ENCODE measurements at places on chromosomes 13 and 19.

DNA sequence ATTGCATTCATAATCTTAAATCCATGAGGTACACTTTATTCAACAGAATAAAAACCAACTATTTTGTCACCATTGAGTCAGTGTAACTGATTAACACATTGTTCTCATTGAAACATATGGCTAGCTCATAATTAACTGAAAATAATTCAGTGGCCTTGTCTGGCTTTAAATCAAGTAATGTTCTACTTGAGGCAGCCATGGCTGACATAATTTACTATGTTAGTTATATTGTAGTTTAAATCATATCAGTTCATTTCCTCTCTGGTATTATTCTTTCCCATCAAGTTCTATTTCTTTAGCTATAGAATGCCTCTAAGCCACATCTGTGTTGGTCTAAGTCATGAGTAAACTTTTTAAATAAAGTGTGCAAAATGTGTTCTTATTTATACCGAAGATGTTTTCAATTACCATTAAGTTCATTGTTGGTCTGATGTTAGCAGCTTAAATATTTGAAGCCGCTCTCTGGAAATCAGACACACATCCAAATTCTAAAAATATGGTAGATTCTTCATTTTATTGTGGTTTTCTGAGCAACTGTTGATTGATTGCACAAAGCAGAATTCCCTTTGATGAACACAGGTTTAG is 393.7 kb downstream of the GPC6 start:
- no peak for DNase-seq

DNA sequence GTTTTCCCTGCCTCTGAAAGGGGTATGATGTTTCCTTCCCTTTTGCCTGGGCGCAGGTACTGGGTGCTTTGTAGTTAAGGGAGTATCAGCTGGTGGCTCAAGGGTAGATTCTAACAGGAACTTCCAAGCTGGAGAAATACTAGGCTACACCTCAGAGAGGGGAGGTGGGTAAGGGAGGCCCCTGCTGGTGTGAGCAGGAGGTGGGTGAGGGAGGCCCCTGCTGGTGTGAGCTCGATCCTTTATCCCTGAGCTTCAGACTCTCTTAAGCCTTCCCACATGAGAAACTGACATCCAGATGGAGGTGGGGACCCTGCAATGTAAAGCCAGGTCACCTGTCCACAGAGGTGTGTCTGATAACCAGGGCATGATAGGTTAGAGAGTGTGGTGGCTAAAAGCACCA is 32.1 kb downstream of the CYP2B6 start:
- no peak for DNase-seq

GRCh38 chr13:20685092-20685491 is 18.4 kb upstream of the IL17D start:
- no peak for DNase-seq

DNA sequence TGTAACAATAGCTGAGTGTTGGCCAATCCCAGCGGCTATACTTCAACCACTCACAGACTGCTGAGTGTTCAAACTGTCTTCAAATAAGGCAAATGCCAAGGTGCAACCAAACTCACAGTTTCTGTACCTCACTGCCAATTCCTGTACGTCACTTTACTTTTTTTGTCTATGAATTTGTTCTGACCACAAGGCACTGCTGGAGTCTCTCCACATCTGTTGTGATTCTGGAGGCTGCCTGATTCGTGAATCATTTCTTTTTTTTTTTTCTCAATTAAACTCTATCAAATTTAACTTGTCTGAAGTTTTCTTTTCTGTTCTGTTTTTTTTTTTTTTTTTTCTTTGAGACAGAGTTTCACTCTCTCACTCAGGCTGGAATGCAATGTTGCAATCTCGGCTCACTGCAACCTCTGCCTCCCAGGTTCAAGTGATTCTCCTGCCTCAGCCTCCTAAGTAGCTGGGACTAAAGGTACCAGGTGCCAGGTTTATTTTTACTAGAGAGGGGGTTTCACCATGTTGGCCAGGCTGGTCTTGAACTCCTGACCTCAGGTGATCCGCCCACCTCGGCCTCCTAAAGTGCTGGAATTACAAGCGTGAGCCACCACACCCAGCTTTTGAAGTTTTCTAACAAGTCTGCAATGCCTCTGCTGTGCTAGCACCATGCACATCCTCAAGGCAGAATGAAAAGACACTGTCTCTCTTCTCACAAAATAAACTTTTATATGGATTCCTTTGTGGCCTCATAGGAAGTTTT is 401.7 kb downstream of the IRS2 start:
- no peak for DNase-seq

DNA sequence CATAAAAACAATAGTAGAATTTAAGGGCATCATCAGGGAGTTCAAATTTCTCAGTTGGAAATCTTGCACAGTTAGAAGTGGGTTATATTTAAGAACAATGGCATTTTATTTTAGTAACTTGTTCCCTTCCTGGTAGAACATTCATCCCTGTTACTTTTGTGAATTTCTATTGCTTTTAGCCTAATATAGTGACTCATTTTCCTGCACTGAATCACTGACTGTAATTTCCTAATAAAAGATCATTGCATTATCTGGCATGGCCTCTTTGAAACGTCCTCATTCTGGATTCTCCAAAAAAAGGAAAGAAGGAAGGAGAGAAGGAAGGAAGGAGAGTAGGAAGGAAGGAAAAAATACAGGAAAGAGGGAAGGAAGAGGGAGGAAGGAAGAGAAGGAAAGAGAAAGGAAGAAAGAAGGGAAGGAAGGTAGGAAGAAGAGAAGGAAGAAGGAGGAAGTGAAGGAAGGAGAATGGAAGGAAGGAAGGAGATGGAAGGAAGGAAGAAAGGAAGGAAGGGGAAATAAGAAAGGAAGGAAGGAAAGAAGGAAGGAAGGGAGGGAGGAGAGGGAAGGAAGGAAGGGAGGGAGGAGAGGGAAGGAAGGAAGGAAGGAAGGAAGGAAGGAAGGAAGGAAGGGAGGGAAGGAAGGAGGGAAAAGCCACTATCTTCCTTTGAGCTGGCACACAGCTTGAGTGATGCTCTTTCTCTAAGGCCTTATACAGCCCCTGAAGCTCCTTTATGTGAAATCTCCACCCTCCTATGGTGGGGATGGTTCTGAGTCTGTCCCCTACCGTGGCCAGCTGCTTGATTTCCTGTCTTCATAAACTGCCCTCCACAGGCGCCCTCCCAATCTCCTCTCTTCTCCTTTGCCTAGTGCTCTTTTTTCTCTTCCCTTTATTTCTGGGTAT is 29.8 kb upstream of the TM9SF2 start:
- DNase-seq: no peak

DNA sequence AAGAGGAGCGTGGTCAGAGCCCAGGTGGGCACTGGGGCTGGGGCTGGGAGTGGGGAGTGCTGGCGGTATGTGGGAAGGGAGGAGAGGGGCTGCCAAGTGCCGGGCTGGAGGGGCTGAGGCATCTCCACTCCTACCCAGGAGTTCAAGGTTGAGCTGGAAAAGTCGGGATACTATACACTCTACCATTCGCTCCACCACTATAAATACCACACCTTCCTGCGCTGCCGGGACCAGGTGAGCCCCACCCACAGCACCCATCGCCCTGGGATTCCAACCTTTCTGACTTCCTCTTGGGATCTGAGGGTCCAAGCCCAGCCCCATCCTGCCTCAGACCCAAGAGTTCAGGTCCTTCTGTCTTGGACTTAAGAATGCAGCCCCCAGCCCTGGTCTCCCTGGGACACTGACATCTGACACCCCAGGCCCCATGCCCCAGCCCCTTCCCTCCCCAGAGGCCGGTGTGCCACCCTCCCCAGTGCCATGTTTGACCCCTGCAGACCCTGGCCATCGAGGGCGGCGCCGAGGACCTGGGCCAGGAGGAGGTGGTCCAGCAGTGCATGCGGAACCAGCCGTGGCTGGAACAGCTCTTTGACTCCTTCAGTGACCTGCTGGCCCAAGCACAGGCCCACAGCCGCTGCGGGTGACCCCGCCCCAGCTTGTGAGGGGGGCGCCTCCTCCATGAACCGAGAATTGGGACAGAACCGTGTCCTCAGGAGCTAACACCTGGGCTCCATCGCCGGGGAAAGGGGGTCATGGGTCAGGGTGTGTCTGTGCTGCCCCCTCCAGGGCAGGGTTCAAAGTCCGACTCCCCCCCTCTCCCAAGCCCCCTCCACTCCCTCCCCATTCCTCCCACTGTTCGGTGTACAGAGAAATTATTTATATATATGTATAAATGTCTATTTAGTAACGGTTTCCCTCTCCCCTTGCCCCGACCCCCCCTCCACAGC is 14.7 kb downstream of the RRAS start:
- no peak for DNase-seq

DNA sequence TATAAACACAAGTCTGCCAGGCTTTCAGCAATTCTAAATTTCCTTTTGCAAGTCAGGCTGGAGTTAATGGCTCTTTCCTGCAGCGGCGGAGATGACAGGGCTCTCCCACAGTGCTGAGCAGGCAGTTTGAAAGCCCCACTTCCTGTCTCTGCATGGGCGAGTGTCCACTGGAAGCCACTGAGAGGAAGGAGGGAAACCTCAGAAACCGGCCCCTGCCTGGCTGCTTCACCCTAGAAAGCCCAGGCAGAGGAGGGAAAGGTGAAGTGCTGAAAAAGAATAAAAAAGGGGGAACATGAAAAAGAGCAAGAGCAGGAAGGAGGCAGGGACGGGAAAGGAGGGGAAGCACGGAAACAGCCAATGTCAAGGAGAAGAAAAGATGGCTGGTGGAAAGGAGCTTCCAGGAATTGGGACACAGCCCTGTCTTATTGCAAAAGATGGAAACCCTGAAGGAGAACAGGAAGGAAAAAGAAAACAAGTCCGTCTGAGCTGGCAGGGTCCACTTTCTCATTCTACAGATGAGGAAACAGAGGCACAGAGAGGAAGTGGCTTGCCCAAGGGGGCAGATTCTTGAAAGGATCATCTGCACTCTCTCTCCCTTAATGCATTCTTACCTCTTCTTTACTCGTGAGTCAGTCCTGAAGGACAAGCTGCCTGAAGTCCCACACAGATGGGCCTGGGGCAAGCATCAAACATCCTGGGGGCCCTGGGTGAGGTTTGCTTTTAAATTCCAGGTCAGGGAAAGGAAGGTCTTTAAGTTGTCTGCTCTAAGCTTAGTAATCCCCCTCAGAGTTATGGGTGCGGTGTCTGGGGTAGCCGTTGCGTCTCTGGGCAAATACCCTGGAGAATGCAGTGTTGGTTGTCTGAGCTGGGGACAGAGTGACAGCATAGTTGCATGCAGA is 38.8 kb upstream of the ALOX5AP start:
- DNase-seq: no peak

GRCh38 chr19:56145698-56146097 is 4.6 kb downstream of the ZNF444 start:
- DNase-seq: no peak

DNA sequence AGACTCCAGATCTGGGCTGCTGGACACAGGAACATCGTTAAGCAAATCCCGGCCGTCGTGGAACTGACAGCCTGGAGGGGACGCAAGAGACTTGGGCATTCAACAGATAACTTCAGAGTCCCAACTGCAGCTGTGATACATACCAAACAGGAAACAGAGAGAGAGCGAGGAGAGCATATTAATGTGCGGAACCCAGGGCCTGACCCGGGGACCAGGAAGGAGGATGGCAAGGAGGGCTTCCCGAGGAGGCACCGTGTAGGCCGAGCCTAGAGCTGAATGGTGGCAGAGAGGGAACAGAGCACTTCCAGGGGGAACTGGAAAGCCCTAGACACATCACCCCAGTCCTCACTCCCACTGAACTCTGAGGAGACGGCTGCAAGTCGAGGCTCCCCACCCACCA is 68.1 kb downstream of the SIPA1L3 start:
- DNase-seq: no peak

DNA sequence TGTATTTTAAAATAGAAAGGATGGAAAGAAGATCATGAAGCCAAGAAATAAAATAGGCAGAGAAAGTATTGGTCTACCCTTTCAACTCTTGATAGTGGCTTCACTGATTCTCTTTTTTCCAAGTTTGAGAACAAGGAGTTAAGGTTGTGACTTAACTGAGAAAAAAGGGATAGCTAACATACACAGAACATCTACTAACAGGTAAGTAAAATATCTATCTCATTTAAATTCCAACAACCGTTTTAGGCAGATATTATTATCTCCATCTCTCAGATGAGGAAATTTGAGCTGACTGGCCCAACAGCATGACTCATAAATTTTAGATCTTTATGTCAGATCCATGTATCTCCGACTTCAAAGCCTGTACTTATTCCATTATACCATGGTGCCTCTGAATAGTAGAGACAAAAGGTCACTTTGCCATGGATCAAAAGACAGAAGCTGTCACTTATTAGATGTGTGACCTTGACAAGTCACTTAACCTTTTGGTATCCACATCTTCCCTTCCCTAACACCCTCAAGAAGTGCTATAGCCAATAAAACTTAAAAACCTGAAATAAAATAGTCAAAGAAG is 152.1 kb downstream of the DACH1 start:
- no peak for DNase-seq

DNA sequence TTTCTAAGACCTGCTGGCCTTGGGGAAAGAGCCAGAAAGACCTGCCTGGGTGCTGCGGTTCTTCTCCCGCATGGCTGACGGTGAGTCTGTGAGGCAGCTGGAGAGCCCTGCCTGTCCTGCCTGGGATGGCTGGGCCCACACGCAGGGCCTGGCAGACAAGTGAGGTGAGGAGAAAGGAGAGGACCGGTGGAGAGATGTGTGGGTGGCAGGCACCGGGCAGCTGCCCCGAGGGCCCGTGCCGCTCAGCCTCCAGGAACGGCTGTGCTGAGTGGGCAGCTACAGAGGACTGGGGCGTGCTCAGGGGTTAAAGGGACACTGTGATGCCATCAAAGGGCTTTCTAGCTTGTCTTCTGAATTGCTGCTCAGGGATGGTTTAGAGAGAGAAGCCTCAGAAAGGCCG is 53.8 kb downstream of the MLLT1 start:
- no peak for DNase-seq

GRCh38 chr19:10206226-10206885 is 11.6 kb upstream of the DNMT1 start:
- DNase-seq: no peak

DNA sequence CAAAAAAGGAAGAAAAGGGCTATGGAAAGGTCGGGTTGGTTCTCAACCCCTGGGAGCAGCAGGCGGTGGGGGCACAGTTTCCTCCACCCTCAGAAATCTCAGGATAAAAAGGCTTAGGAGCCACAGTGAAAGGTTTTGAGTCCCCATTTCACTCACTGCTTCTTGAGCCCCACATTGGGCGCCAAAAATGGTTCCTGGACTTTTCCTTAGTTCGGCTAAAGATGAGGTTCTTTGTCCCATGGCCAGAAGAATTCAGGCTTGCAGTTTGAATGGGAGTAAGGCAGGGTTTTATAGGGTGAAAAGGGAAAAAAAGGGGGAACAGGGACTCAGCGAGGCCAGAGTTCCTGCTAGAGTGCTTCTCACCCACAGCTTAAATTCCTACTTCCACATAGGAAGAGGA is 179.5 kb downstream of the GGACT start:
- no peak for DNase-seq

All from HTR-8/SVneo (cell line).